Cerebellar nuclear complex (tissue), 1 donor: ENCODE measurements at places on chromosomes 2 and 18.

- no peak for DNase-seq
Observed at GRCh38 chr18:24561369-24561965, 101.0 kb downstream of the HRH4 start.

- DNase-seq: no peak
Observed at GRCh38 chr18:44671914-44672313, 8.8 kb upstream of the SETBP1 start.

GRCh38 chr2:159737292-159737916 is 25.1 kb downstream of the MARCHF7 start:
- DNase-seq: no peak

DNA sequence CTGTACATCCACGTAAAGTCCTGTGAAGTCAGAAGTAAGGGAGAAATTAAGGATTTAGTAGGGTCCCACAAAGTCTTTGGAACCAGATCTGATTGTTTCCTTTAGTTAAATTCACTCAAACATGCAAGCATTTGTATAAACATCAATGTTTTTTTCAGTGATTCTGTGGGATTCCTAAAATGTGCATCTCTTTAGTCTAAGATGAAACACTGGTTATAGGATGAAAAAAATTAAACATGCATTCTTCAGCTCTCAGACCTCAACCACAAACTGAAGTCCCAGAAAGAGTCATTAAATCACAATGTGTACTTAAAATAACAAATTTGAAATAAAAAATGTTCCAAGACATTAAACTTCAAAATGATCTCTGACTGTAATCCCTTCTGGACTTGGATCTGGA is 76.5 kb upstream of the APCDD1 start:
- DNase-seq: no peak
